ENCODE measurements at places on chromosomes 6 and 20.

DNA sequence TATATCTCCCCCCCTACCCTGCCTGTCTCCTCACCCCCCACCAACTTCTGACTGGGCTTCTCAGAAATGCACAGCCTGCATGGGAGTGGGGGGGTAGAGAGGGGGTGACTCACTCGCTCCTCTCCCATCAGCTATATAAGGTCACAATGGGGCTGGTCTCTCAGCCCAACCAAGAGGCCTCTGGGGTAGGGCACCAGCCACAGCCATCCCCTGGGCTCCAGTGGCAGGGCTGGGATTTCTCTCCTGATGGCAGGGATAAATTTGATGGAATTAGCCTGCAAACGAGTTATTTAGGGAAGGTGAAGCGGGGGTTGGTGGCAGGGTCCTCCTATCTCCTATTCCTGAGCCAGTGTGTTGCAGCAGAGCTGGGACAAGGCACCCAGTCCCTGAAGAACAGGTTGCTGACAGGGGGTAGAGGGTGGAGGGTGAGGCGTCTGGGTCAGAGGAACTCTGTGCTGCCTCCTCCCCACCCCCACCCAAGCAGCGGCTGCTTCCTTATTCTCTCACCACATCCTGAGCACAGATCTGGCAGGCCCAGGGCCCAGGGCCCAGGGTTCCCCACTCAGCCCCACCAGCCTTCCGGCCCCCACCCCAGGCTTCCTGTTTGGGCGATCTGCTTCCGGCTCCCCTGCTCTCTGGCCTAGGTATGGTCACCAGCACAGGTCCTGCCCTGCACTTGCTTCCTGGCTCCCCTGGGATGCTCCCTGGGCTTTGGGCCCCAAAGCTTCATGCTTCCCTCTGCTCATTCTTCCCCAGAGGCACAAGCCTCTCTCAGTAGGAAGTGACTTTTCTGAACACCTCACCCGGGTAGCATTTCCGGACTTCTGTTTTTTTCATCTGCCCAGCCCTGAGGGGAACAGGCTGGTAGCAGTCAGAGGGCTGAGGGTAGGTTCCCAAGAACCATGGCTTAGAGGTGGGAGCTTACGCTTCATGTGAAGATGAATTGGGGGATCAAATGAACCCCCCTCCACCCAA is 4.0 kb downstream of the PPP1R18 start:
- peaks cover 11% of the 10 kb centered on the region for H3K4me1 ChIP-seq
- H3K36me3 ChIP-seq: peaks cover 19% of the 10 kb centered on the region
- H3K27ac ChIP-seq: peak overlapping the region; percentile 99
- H3K27me3 ChIP-seq: no peaks in the 10 kb centered on the region
- DNase-seq: peak; percentile 81

- H3K4me1 ChIP-seq: no peaks in the 10 kb centered on the region
- H3K27ac ChIP-seq: no peak overlapping the region
- no peak overlapping the region for H3K4me3 ChIP-seq
These were observed 139.2 kb downstream of the AHI1 start for GRCh38 chr6:135358251-135358821.

DNA sequence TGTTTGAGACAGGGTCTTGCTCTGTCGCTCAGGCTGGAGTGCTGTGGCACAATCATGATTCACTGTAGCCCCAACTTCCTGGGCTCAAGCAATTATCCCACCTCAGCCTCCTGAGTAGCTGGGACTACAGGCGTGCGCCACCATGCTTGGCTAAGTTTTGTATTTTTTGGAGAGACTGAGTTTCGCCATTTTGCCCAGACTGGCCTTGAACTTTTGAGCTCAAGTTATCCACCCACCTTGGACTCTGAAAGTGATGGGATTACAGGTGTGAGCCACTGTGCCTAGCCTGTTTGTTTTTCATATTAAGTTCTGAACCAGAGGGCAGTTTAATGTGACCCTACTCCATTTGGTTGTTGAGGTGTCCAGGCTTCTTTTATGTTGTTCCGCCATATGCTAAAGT is 194.8 kb downstream of the PLCB1 start:
- H3K27me3 ChIP-seq: no peaks in the 10 kb centered on the region
- H3K4me3 ChIP-seq: no peak overlapping the region
- no peak for DNase-seq
- no peaks in the 10 kb centered on the region for H3K4me1 ChIP-seq
- H3K36me3 ChIP-seq: no peaks in the 10 kb centered on the region

DNA sequence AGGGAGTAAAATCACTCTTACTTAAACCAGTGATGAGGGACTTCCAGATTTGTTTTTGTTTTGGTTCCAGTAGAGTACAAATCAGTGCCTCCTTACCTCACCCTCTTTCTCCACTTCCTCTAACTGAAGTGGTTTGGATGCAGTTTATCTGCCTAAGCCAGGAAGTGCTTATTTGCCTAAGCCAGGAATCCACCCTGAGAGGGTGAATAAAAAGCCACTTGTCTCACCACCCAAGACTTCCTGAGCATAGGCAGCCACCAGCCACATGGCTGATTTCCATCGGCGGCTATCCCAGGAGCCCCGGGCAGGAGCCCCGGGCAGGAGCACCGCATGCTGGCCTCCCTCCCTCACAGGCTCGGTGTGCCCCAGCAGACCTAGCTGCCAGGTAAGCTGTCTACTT is 12.0 kb downstream of the LRP11 start:
- H3K4me3 ChIP-seq: no peak overlapping the region
- H3K36me3 ChIP-seq: no peaks in the 10 kb centered on the region
- DNase-seq: no peak
- no peaks in the 10 kb centered on the region for H3K4me1 ChIP-seq

DNA sequence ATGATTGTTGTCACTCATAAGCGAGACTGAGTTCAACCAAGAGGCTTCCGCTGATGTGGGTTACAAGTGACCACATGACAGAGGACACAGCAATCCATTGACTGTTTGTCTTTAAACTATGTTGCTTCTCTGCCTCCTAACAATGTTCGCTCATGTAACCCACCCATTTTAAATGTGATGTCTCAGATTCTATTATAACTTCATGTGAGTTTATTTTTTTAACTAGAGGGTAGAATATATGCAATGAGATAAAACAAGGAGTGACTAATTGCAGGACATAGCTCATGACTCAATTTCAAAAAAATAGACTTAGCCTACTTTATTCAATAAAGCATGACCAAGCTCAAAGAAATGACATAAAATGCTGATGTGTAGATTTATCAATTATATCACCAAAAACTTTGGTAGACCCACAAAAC is 119.2 kb upstream of the SASH1 start:
- no peak for DNase-seq
- no peaks in the 10 kb centered on the region for H3K27me3 ChIP-seq
- H3K4me3 ChIP-seq: no peak overlapping the region
- no peak overlapping the region for H3K27ac ChIP-seq
- H3K4me1 ChIP-seq: no peaks in the 10 kb centered on the region

GRCh38 chr6:109318328-109318876 is 63.9 kb downstream of the CD164 start:
- DNase-seq: no peak
- H3K36me3 ChIP-seq: no peaks in the 10 kb centered on the region
- H3K27me3 ChIP-seq: no peaks in the 10 kb centered on the region
- H3K4me1 ChIP-seq: no peaks in the 10 kb centered on the region
- H3K27ac ChIP-seq: no peak overlapping the region

DNA sequence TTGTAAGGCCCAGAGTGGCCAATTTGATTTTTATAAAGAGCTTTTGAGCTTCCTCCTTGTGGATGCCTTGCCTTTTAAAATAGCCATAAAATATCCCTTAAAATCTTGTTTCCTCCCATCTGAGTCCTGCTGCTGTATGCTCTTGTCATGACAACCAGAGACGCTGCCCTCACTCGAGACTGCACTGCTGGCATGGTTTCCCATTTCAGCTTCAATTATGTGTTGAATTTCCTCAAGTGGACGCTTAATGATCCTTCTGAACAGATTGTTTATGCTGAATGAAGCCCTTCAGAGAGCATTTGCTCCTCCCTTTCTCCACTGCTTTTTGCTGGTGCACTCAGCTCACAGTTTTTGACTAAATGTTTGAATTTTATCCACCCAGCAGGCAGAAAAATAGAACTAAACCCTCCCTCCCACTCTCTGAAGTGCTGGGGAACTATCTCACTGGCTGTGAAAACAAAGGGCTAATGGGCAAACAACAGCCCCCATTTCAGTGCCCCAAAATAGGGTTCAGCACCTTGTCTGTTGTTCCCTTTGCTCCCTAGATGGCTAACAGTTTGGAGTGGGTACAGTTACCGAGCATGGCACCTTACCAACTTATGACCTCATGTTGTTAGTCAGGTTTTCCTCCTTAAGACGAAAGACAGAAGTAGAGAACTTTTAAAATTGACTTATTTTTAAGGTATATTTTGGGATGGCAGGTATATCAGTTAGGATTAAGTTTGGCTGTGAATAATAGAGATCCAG is 45.5 kb upstream of the RNF8 start:
- peak overlapping the region; percentile 75 for H3K27ac ChIP-seq
- H3K4me1 ChIP-seq: peaks cover 2% of the 10 kb centered on the region
- H3K4me3 ChIP-seq: no peak overlapping the region
- H3K36me3 ChIP-seq: peaks cover 13% of the 10 kb centered on the region

DNA sequence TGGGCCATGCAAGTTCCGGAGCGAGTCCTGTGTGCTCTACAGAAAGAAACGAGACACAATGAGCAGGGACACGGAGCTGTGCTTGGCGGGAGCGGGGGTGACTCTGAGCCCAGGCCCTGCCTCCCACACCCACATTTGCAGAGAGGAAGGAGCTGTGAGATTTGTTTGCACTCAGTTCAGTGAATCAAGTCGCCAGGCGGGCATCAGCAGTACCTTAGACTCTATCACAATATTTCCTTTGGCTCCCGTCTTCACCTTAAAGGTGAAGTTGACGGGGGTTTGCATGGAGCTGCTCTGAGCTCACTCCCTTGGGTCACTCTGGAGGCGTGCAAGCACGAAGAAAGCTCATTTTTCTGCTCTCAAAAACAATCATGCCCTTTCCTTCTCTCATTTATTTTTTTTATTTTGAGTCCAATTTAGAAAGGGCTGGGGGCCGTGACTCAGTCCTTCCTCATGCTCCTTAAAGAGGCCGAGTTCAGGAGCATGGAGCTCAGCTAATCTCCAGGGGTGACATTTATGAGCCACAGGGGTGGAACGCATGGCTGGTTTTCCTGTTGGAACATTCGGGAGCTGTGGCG is 188.2 kb downstream of the NFATC2 start:
- no peak for DNase-seq
- H3K27me3 ChIP-seq: no peaks in the 10 kb centered on the region
- no peaks in the 10 kb centered on the region for H3K36me3 ChIP-seq
- H3K4me3 ChIP-seq: no peak overlapping the region
- H3K4me1 ChIP-seq: peaks cover 9% of the 10 kb centered on the region
- peak overlapping the region; percentile 71 for H3K27ac ChIP-seq

- no peaks in the 10 kb centered on the region for H3K27me3 ChIP-seq
- peak overlapping the region; percentile 98 for H3K27ac ChIP-seq
- no peak overlapping the region for H3K4me3 ChIP-seq
These were observed 16.0 kb upstream of the TNFRSF6B start for GRCh38 chr20:63680427-63680826.

DNA sequence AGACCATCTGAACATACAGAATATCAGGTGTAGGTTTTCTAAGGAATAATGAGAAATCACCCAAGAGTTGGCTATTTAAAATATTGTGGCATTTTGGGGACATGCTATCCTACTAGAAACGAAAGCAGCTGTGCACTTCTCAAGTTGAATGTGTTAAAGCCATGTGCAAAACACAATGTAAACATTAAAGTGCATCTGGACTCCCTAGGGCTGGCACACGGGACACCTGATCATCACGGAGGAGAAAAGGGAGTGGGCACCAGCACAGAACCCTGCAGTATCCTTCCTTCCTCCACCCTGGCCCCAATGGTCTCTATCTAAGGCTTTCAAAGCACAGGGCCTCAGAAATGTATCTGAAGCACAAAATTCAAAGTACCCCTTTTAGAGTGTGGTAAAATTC is 94.3 kb downstream of the INSM1 start:
- no peak for DNase-seq
- no peaks in the 10 kb centered on the region for H3K27me3 ChIP-seq
- H3K4me1 ChIP-seq: no peaks in the 10 kb centered on the region
- H3K4me3 ChIP-seq: no peak overlapping the region
- no peak overlapping the region for H3K27ac ChIP-seq
- H3K36me3 ChIP-seq: peaks cover 7% of the 10 kb centered on the region

DNA sequence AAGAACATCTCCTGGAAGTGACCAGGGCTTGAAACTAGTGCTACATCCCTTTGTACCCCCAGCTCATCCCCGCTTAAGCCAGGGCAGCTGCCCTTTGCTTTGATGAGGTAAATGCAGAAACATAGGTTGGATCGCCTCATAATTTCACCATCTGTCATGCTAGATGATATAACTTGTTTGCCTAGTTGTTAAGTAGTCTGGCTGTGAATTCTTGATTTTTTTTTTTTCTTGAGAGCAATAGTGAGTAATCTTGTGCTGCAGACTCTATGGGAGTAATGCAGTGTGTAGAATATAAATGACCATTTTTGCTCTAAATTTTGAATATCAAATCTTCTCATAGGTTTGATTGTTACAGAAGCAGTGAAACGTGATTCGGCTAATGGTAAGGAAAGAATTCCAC is 4.1 kb downstream of the TRDN start:
- no peak overlapping the region for H3K27ac ChIP-seq
- no peaks in the 10 kb centered on the region for H3K36me3 ChIP-seq
- no peaks in the 10 kb centered on the region for H3K4me1 ChIP-seq

DNA sequence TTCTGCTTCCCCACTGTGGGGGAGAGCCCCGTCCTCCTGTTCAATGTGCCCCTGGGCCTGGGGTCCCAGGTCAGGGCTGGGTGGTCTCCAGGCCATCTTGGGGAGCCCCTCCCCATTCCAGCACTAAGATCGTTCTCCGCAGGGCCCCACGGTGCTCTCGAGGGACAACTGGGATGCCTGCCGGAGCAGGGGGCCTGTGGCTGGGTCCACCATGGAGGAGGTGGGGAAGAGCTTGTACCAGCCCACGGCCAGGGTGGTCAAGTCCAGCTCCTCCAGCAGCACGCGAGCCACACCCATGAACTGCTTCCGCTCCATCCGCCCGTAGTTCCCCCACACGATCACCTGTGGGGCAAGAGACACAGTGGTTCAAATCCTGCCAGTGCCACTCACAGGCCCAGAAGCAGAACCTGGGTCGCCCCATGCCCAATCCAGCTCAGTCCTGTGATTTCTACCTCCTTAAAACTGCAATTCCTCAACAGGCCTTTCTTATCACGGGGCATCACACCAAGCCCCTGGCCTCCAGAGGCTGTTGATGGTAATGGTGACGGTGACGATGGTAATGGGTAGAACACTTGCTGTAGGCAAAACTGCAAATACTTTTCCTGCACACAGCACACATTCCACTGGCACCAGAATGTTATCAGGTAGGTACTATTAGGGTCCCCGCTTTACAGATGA is 10.5 kb downstream of the KCNK15 start:
- H3K4me1 ChIP-seq: no peaks in the 10 kb centered on the region
- no peaks in the 10 kb centered on the region for H3K27me3 ChIP-seq
- no peak for DNase-seq
- no peak overlapping the region for H3K27ac ChIP-seq
- no peak overlapping the region for H3K4me3 ChIP-seq

- H3K27me3 ChIP-seq: no peaks in the 10 kb centered on the region
- H3K36me3 ChIP-seq: no peaks in the 10 kb centered on the region
- H3K4me3 ChIP-seq: no peak overlapping the region
- no peak overlapping the region for H3K27ac ChIP-seq
- DNase-seq: no peak
These were observed 36.5 kb upstream of the TNFAIP3 start for GRCh38 chr6:137830511-137830911.

All from ascending aorta (tissue), 2 donors.